ENCODE measurements at places on chromosomes 2 and 18.

DNA sequence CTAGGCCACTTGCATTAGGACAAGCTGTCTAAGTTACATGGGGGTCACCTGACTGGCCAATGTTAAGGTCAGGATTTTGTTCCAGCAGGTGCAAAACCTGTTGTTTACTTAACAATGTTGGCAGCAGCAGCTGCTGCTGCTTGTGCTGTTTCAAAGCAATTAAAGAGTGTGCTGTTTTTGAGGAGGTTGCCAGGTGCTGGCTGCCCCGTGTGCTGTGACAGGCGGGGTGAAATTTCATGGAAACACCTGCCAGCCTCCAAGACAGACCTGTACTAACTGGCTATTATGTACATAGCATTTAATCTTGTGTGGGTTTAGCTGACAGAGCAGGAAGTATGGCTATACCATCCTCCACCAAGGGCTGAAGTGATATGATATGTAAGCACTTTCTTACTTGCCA, 224.9 kb downstream of the ASXL3 start:
- DNase-seq, result no peak

GRCh38 chr2:28326881-28327505, 65.7 kb upstream of the FOSL2 start:
- no peak for DNase-seq

DNA sequence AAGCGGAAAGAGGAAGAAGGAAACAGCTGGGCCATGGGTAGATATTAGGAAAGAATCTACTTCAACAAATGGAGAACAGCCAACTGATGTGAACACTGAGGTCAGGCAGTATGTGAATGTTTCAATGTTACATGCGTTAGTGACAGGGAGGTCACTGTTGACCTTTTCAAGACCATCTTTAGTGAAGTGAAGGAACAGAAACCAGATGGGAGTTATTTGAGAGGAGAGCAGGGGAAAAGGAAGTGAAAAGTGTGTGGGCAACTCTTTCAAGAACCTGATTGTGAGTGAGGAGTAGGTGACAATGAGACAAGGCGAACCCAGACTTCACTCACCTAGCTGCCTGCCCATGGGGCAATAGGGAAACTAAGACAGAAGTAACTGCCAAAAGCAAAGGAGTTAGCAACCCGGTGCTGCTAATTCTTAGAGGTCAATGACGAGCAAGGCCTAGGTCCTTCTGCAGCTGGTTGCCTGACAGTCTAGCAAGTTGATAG, 67.0 kb downstream of the SP3 start:
- DNase-seq, result no peak

- DNase-seq, result no peak
Observed at GRCh38 chr2:105576440-105577241, 168.1 kb upstream of the NCK2 start.

DNA sequence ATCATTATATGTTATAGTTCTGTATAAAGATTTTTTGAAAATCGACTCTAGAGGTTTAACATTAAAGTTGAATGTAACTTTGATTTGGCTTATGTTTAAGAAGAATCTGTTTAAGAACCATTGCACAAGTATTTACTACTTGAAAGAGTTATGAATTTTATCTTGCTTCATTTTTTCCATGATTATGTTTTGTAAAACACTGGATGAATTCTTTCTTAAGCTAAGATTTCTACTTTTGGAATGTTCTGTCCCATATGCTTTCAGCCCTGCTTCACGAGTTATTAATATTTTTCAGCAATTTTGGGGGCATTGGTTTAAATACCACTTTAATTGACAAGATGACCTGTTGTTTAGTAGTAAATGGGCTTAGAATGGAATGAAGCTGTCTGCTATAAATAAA, 56.7 kb upstream of the STON1 start:
- no peak for DNase-seq

DNA sequence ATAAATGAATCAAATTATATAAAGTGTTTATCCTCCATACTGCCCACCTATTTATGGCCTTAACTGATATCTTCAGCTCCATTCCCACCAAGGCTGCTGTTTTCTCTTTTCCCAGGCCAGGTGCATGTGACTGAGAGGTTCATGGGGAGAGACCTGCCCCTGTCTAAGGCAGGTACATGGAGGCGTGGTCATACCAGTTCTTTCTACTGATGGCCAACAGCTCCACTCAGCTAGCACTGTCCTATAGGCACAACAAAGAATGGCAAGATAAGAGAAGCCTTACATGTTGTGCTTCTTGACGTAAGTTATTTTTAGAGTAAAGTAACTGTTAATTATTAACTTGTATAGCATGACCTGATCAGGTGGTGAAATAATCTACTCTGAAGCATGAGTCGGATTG, 16.8 kb downstream of the AKAIN1 start:
- no peak for DNase-seq

- no peak for DNase-seq
Observed at GRCh38 chr2:168107322-168107721, 140.1 kb downstream of the STK39 start.

DNA sequence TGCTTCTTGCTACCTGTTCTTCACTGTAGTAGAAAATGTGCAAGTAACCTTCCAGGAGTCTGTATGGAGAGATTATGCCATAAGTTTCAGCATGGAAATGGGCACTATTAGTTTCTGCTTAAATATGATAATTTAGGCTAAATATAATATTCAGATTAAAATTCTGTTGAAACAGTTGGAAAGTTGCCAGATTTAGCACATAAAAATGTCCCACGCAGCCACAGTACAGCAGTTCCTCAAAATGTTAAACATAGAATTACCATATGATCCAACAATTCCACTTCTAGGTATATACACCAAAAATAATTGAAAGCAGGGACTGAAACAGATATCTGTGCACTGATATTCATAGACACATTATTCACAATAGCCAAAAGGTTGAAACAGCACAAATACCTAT, 121.2 kb downstream of the NRP2 start:
- no peak for DNase-seq

GRCh38 chr2:195356026-195356425, 301.0 kb upstream of the SLC39A10 start:
- no peak for DNase-seq

GRCh38 chr18:39795350-39795749, 2159.7 kb upstream of the PIK3C3 start:
- DNase-seq, result no peak

DNA sequence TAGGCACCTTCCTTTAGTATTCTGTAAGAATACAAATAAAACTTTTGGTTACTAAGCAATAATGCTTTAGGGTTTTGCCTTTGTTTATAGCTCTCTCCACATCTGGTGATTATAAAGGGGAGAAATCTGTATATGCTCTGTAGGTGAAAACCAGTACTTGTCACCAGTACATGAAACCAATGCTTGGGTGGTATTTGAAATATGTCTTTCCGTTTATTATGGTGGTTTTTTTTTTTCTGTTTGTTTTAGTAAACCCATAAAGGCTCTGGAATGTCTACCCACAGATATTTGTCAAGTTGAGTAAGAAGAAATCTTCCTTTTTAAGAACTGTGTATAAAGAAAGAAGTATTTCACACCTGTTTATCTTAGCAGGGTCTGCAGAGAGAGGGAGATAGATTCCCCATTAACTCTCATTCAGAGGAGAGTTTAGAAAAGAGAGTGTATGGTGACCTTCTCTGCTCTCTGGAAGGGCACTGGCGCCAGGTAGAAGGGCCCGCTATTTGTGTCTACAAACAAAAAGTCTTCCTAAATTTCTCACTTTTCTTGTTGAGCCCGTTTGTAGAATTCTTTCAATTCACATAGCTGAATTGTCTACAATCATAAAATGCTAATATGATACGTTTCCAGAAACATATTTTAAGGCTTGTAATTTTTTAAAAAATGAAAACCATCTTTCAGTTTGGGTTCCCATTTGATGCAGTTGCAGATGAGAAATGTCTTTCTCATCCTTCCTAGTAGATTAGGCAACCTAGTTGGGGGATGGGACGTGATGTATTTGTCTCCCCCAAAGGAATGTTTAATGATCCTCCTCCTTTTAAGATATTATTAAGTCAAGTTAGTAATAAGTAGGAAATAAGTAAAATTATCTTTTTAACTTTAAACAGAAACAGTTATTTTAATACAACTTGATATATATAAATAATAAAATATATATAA, 33.9 kb downstream of the MAP3K20 start:
- no peak for DNase-seq

DNA sequence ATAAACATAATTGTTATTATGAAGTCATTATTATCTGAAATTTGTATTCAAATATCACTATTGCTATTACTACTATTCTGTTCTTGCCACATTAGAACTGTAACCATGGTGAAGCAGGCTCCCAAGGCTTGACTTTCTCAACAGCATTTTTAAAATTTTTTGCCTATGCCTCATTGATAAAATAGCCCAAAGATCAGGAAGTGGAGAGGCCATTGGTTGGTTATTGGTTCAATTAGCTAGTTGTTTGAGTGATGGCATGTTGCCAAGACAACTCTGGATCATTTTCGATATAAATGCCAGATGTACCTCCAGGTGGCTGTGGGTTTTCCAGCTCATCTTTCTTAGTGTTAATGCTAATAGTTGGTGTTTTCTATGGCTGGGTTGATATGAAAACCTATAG, 513.5 kb downstream of the TRIB2 start:
- no peak for DNase-seq

DNA sequence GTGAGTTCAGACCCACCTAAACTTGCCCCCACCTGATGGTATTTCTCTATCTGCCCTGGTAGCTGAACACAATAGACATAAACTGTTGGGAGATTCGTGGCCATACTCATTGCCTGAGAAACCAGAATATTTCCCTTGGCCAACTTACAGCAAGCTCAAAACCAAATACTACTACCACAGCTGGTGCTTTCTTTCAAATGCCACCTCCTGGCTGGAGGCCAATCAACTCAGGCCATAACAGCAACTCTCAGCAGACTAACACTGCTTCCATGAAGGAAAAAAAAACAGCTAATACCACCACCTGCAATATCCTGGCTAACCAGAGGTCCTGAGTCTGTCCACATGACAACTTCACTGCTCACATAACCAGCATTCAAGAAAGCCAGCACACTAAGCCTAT, 373.1 kb downstream of the CMPK2 start:
- no peak for DNase-seq

DNA sequence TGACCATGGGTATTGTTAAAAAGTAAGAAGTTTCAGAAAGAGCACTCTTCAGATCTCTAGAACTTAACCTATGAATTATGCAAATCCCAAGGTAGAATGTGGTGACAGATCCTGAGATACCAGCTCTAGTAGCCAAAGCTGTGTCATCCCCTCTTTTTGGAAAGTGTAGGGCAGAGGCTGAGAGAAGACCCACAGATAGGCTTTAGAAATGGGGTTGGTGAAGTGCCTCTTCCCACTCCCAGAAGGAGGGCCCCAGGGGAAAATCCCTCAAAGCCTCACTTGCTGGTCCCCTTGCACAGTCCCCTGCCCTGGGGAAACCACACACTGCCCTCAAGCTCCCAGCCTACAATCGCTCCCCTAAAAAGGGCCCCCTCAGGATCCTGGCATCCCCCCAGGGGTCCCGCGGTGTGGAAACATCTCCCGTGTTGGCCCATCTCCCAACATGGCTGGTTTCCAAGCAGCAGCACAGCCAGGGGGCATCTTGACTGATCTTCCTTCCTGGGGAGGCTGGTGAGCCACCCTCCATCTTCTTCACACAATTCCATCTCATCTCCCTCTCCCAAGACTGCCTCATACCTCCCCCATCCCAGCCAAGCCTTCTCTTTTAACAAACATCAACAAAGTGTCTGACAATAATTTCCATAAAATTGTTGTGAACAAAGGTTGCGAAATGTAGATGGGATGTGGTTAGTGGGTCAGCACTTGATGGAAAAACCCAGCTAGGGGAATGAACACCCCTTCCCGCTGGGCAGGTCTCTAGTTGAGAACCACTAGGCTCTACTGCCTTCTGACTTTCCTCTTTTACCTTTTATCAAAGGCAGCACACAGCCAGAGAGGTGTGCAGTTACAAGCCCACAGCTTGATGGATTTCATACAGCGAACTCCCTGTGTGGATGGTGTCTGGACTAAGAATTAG, 25.1 kb downstream of the MAL start:
- no peak for DNase-seq

- peak; percentile 38 for DNase-seq
Observed at GRCh38 chr2:66577321-66578053, 142.6 kb downstream of the MEIS1 start.

GRCh38 chr18:74141667-74142066, 6.0 kb downstream of the FBXO15 start:
- no peak for DNase-seq

- DNase-seq, result no peak
Observed at GRCh38 chr2:20578266-20578894, 72.5 kb downstream of the HS1BP3 start.

DNA sequence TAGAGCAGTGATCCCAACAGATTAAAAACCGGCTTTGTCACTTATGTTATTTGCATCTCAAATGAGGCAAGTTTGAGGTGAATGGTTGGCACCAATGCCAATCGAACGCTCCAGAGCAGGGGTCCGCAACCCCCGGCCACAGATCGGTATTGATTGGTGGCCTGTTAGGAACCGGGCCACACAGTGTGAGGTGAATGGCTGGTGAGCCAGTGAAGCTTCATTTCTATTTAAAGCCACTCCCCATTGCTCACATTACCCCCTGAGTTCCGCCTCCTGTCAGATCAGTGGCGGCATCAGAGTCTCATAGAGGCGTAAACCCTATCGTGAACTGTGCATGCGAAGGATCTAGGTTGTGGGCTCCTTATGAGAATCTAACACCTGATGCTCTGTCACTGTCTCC, 132.0 kb downstream of the TMEM182 start:
- no peak for DNase-seq

DNA sequence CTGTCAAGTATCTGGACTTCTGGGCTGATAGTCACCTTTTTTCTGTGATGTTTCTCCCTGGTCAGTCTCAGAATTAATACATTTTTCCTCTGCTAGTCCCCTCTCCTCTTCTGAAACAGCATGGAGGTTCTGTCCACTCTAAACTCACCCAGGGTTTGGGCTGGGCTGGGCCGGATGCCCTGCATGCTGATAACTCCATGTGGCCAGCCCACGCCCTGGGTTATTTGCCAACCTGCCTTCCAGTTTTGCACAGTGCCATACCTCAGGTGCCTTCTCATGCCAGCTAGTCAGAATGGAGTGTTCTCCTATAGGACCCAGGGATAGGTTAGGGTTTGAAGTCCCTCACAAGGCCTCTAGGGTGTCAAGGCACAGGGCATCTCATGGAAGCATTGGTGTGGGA, 32.2 kb downstream of the MEX3C start:
- DNase-seq, result no peak

GRCh38 chr2:173223871-173224270, 130.8 kb upstream of the CDCA7 start:
- DNase-seq, result no peak

GRCh38 chr2:46364797-46365457, 67.7 kb downstream of the EPAS1 start:
- DNase-seq, result no peak

DNA sequence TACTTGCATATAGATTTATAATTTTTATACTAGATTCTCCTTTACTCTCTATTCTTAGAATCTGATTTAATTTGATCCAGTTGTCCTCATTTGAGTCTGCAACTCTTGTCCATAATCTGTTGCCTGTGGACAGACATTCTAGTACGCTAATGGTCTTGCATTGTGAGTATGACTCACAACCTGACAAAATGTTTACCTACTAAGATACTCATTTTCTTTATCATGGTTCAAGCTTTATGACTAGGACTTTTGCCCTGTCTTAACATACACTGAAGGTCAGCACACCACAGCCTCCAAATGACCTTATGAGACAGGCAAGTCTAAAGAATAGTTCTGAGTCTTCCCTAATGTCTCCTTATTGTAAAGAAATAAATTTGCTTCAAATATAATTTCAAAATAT, 142.3 kb upstream of the CDH7 start:
- no peak for DNase-seq

GRCh38 chr2:8858910-8859309, 21.5 kb upstream of the KIDINS220 start:
- DNase-seq, result no peak
